ENCODE measurements at places on chromosomes 7 and 10. TPM values are rescaled to one million over a fixed set of nuclear protein-coding genes. Genes with fewer than 3 reads are reported as not detected.

Gene SPDYE9
- total RNA-seq, result not detected

Gene POLR3A
- 35.8 TPM for total RNA-seq

Gene UNC5B
- total RNA-seq, result 31.8 TPM

GRCh38 chr10:119087271-119087882 lies 6.8 kb upstream of the EIF3A start:
- H3K36me3 ChIP-seq, result no peaks in the 10 kb centered on the region
- no peak overlapping the region for H3K4me3 ChIP-seq
- no peak overlapping the region for H3K27ac ChIP-seq
- no peak for DNase-seq
- no peaks in the 10 kb centered on the region for H3K27me3 ChIP-seq

DNA sequence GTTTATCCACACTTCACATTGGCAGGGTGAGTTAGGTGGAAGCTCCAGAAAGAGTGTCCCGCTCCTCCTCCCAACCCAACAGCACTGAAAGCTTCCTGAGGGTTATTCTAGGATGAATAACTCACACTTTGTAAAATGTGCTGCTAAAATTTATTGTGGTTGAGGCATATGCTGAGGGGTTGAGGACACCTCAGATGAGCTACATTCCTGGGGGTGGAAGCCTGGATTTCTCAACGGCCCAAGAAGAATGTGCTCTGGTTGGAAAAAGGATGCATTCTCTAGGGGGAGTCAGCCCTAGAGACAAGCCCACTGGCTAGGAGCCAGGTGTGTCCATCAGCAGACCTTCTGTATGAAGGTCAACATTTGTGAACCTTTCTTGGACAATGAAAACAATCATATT lies 91.5 kb upstream of the PDE1C start:
- H3K27me3 ChIP-seq, result no peaks in the 10 kb centered on the region
- DNase-seq, result no peak
- H3K4me3 ChIP-seq, result no peak overlapping the region

GRCh38 chr10:19832699-19833098 lies 16.5 kb downstream of the PLXDC2 start:
- H3K27ac ChIP-seq, result no peak overlapping the region
- no peaks in the 10 kb centered on the region for H3K27me3 ChIP-seq
- H3K4me3 ChIP-seq, result no peak overlapping the region
- H3K4me1 ChIP-seq, result peaks cover 30% of the 10 kb centered on the region
- no peaks in the 10 kb centered on the region for H3K36me3 ChIP-seq

Data from H1 (cell line).